ENCODE measurements at places on chromosomes 5 and 9.

DNA sequence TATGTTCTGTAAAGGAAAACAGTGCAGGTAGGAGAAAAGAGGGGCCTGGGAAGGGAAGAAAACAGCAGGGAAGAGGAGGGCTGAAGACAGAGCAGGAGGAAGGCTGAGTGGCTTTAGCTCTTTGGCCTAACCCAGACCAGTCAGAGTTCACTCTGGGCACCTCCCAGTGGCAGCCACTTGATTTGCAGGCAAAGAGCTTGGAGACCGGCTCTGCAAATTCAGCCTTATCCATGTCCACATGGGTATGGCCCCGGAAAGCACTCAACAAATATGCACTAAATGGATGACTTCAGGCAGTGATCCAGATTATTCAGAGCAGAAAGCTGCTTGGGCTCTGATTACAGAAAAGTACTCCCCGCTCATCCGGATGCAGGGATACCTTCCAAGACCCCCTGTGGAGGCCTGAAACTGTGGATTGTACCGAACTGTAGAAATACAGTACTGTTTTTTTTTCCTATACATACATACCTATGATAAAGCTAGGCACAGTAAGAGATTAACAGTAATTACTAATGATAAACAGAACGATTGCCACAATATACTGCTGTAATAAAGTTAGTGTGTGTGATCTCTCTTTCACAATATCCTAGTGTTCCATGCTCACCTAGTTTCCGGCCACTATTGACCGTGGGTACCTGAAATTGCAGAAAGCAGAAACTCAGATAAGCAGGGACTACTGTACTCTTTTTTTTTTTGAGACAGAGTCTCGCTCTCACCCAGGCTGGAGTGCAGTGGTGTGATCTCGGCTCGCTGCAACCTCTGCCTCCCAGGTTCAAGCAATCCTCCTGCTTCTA lies 4.6 kb upstream of the RNU6ATAC start:
- no peak for DNase-seq

GRCh38 chr5:133480866-133481265 lies 131.5 kb downstream of the FSTL4 start:
- no peak for DNase-seq

GRCh38 chr9:81861644-81862043 lies 66.6 kb upstream of the SPATA31D4 start:
- no peak for DNase-seq

DNA sequence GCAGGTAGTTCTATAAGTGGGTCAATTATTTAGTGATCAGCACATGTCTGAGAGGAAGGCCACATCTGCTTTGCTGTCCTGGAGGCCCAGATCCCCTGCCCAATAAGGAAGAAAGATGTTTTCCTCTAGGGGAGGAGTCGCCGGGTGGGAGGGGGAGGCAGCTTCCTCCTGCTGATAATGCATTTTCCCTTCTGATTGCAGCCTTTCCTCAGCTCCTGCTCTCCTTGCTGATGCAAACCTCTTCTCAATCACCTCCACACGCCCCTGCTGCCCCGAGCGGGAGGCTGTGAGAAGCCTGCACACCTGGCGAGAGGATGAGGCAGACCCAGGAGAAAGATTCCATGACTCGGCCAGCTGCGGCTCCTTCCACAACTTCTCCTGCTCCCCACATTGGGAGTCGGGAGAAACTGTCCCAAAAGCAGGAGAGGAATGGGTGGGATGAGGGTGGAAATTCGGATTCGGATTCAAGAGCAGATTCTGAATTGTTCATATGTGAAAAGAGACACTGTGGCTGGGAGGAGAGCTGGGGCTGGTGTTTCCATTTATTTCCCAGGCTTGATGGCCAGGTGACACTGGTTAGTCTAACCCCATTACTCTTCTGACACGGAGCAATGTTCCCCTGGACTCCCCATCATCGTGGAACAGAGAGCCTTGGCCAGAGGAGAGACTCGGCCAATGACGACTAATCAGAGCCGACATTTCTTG lies 6.8 kb upstream of the NTNG2 start:
- DNase-seq, result no peak

- DNase-seq, result no peak
Measured at GRCh38 chr9:35689542-35690293, at the start of gene TPM2. TSS of gene TPM2 (minus strand) at chr9:35689925. CDS start at chr9:35689817, 108 bp downstream.

GRCh38 chr5:191036-191948 lies at the start of gene LRRC14B:
TSS of gene LRRC14B (plus strand) at chr5:191495. CDS start at chr5:191539, 44 bp downstream.
- no peak for DNase-seq

DNA sequence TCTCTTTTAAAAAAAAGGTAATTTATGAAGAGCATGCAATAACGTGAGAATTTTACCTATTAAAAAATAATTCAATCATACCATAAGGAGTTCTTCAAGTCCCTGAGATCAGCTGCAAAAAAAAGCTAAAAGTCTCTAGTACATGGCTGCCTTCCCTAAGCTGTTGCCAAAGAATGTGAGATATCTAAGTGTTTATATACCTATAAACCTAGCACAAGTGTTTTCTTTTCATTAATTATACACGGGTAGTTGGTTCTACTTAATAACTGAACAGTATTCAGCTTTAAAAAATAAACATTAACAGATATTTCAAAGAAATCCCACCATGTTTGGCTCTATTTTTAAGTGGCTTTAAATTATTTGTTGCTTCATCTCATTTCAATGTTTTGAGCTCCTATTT lies 25.9 kb downstream of the FNBP1 start:
- no peak for DNase-seq

- no peak for DNase-seq
Measured at GRCh38 chr9:114272739-114273431, 50.0 kb upstream of the ORM1 start.

GRCh38 chr5:28500511-28500910 lies 1462.1 kb upstream of the CDH9 start:
- no peak for DNase-seq

- DNase-seq, result no peak
Measured at GRCh38 chr9:127450243-127450760, 904 bp downstream of the RPL12 start.
